Tongue (tissue), 3 donors: ENCODE measurements at places on chromosomes 4 and X. TPM values are rescaled to one million over a fixed set of nuclear protein-coding genes. Genes with fewer than 3 reads are reported as not detected.
A peak's percentile ranks its signal among the peaks of the same experiment; 100 is the strongest.

DNA sequence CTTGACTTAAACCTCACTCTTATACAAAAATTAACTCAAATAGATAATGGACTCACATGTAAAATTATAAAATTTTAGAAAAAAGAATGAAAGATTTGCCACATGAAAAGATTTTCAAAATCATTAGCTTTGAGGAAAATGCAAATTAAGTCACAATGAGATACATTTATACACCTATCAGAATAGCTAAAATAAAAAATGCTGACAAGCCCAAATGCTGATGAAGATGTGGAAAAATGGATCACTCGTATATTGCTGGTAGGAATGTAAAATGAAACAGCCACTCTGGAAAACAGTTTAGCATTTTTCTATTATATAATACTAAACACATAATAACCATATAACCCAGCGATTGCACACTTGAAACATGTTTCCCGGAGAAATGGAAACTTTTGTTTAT is 316.2 kb downstream of the ANKRD50 start:
- no peak for DNase-seq

DNA sequence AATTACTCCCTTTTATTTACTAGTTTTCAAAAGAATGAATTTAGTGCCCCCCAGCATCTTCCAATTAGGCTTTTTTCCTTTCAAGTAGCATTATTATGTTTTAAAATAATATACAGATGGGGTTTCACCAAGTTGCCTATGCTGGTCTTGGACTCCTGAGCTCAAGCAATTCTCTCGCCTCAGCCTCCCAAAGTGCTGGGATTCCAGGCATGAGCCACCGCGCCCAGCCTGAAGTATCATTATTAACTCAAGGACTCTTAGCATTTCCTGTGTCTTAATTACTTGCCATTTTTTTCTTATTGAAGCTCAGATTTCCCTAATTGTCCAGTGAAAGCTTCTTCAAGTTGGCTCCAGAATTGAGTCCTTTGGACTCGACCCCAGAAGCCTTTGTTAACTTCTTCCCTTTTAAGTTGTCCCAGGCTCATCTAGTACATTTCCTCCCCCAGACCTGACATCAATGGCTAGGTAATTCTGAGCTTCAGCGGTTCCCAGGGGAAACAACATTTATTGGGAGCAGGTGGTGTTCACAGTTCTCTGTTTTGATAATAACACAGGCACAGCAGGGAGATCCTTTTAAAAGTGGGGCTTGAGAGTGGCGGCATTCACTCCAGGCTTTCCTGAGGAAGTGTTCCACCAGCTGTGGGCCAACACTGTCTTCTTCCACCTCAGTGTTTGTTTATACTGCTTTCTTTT is 10.0 kb downstream of the SAT1 start:
- no peak for DNase-seq

- peak; percentile 31 for DNase-seq
These were observed 9.3 kb downstream of the PAGE4 start for GRCh38 chrX:49838374-49838773.

- DNase-seq = no peak
These were observed 21.0 kb upstream of the IL13RA2 start for GRCh38 chrX:115038406-115038805.

Gene MAGIX
- 3.5 TPM for total RNA-seq

GRCh38 chrX:103063918-103064434 is at the start of gene BEX1:
Gene BEX1 (minus strand): TSS chrX:103064171. CDS start chrX:103063274, 897 bp downstream.
- DNase-seq = peak; percentile 40

DNA sequence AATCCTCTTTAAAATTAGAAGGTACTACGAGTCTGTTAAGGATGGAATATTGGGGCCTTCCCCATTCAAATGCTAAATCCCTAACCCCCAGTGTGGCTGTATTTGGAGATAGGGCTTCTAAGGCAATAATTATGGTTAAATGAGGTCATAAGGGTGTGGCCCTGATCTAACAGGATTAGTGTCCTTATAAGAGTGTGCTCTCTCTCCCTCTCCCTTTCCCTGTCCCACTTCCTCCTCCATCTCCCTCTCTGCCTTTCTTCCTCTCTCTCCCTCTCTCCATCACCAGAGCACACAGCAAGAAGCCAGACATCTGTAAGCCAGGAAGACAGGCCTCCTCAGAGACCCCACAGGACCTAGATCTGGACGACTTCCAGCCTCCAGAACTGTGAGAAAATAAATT is 116.9 kb downstream of the COL25A1 start:
- DNase-seq = no peak

Gene TMPRSS11A
- total RNA-seq = 9.2 TPM

Gene TADA2B
- 27.4 TPM for total RNA-seq

DNA sequence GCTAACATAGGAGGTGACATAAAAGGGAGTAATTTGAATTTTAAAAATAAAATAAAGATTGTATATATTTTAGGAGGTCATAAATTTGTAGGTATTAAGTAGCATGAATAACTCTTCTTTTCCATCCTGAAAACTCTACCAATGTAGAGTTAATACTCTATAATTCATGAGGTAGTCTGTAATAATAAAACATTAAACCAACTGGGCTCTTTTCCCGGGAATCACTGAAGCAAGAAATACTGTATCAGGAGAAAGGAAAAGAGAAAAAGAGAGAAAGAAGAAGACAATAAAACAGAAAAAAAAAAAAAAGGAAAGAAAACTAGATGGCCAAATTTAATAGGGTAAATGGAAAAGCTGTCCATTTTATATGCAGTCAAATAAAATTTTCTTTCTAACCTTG is 984.4 kb downstream of the CCSER1 start:
- no peak for DNase-seq

Gene C4orf50
- total RNA-seq = 0.10 TPM

DNA sequence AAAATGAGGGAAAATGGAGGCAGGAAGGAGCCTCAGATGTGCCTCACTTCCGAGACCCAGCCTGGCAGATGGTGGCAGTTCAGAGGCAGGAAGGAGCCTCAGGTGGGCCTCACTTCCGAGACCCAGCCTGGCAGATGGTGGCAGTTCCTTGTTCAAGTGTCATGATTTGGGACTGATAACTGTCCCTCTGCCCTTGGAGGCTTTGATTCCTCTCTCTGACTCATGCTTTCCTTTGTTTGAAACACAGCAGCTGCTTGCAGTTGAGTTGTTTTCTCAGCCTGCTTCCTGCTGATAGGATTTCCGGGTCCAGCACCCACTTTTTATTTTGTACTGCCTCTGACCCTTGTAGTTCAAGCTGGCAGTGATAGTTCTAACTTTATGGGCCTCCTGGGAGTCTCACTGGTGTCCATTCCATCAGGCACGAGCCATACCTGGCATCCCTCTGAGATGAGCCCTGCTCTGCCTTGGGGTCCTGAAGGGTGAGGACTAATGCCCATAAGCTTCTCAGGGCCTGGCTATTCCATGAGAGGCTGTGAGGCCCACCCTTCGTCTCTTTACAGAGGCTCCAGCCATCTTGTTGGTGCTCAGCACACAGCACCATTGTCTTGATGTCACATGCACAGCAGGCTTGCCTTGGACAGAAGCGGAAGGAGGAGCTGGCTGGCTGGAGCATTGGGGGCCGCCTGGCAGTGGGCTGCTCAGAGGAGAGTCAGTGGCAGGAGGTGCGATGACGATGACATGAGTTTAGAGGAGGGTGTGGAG is 13.0 kb downstream of the RGS12 start:
- DNase-seq = no peak

Gene REELD1
- not detected for total RNA-seq

Gene MAGEA9
- total RNA-seq = not detected

- no peak for DNase-seq
These were observed 5.3 kb downstream of the FGF5 start for GRCh38 chr4:80271801-80272200.

DNA sequence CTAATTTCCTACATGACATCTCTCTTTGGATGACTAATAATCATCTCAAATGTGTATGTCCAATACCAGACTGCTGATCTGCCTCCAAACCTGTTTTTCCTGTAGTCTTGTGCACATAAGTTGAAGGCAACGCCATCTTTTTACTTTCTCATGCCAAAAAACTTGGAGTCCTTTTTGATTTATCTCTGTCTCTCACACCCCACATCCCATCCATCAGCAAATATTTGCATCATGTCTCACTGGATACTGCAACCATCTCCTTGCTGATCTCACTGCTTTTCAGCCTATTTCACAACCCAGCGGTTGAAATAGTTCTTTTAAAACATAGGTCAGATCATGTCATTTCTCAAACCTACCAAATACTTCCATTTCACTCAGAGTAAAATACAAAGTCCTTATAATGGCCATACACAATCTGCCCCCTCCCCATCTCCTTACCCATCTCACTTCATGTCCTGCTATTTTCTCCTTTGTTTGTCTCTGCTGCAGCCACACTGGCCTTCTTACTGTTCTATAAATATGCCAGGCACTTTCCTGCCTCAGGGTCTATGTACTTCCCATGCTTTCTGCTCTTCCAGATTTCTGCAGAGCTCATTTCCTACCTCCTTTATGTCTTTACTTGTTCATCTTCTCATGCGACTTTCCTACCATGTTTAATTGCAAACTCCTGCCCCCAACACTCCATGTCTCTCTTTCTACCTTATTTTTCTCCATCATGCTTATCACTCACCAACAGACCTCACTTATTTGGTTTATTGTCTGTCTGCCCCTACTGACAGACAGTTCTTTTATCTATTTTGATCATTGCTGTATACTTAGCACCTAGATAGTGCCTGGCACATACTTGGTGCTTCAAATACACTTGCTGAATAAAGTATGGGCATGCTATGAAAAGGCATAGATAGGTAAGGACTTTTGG is 98.8 kb downstream of the ANXA3 start:
- no peak for DNase-seq

Gene TRPC5OS
- 0.21 TPM for total RNA-seq

Gene NAP1L2
- 1.8 TPM for total RNA-seq

GRCh38 chrX:110951472-110952269 is 144.3 kb upstream of the PAK3 start:
- no peak for DNase-seq

DNA sequence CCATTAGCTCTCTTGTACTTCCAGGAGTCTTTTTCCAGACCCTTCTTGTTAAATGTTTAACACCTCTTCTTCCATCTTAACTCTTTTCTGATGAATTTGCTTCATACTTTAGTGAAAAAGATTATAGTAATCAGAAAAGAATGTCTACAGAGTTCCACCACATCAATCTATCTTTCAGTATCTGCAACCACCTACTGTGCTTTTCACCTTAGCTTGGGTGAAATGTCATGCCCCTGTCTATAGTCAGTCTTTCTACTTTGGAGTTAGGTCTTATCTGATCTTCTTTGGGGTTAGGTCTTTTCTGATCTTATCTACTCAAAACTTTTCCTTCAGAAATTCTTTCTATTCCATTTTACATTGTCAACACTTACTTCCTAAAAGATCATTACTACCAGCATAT is 1310.2 kb downstream of the PCDH7 start:
- DNase-seq = no peak

Gene USP51
- 7.2 TPM for total RNA-seq
